ENCODE measurements at places on chromosomes 6 and 20.

DNA sequence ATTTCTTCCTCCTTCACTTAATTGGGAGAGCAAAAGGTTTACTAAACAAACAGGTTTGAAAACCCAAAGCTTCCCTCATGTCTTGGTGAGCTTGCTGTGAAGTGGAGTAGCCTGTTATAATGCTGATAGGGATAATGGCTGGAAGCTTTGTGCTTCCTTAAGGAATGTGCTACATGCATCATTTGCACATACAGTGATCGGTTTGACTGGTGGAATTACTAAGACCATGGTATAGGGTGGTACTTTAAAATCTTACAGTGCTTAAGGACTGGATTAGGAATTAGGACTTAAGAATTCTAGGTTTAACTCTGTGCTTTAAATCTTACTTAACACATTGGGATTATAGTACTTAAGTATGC is 75.7 kb downstream of the ARID1B start:
- DNase-seq: no peak

- no peak for DNase-seq
Observed at GRCh38 chr6:106005954-106006353, 80.2 kb upstream of the PRDM1 start.

- no peak for DNase-seq
Observed at GRCh38 chr6:168638468-168639271, 197.7 kb downstream of the SMOC2 start.

DNA sequence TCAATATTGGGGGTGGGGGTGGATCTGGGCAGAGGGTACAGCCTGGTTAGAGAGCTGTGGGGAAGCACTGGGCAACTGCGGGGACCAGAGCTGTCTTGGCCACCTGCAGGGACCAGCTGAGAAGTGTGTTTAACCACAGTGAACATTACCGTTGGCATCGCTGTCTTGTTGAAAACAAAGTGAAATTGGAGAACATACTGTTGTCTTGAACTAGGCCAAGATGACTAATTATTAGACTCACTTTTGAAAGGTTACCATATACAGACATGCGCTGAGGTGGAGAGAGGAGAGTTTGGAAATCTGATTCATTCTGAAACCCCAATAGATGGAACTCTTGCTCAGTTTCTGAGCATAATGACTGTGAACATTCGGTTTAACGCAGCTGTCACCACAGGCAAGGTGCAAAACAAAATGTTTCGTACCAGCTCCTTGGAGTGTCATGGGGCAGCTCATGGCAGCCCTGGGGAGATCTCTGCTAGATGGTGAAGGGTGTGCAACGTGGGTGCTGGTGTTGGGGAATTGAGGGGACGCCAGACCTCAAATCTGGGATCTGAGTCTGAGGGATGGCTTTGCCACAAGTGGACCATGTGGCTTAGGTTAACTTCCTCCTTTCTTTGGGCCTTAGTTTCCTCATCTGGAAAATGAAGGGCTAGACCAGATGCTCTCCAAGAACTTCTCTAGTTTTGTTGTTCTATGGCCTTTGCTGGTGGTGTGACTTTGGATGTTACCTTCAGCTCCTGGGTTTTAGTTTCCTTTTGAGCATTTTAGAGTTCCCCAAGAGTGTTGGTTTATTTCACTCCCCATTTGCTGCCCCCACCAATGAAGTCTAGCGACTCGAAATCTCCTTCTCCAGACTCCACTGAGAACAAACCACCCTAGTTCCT is 24.6 kb upstream of the GTSF1L start:
- peak; percentile 98 for DNase-seq

GRCh38 chr6:11197175-11197536 is 35.3 kb downstream of the NEDD9 start:
- DNase-seq: peak; percentile 67

DNA sequence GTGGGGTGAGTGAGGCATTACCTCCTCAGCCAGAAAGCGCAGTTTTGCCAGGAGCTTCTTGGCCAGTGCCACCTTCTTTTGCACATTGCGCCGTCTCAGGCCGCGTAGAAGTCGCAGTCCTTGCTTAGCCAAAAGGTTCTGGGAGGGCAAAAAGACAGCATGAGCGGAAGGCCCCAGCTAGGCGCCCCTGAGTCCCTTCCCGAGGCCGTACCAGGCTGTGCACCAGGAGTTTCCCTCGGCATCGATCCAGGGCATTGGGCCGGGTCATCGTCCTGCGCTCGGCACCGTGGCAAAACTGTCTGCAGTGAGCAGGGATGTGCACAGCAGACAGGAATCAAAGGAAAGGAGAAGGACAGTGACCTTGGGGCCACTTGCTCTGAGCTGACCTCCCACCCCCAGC is 20.2 kb upstream of the SPAG4 start:
- no peak for DNase-seq

DNA sequence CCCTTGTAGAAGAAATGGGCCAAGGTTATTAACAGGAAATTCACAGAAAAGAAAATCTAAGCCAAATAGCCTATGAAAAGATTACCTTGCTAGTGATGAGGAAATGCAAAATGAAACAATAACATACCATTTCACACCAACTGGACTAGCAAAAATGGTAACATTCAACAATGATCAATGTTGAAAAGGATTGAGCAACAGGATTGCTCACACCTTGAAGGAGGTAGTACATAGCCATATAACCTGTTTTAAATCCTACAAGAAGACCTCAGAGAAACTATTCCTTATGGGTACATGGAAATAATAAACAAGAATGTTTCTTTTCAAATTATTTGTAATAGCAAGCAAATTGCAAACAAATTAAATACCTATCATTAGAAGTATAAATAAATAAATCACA is 107.4 kb downstream of the BFSP1 start:
- no peak for DNase-seq

- DNase-seq: no peak
Observed at GRCh38 chr6:118993803-118994251, 58.9 kb upstream of the MCM9 start.

GRCh38 chr20:32792316-32792715 is 27.4 kb upstream of the MAPRE1 start:
- DNase-seq: no peak

- DNase-seq: peak; percentile 86
Observed at GRCh38 chr6:32087574-32088486, 21.3 kb downstream of the TNXB start.

- DNase-seq: no peak
Observed at GRCh38 chr6:52305948-52306767, 21.6 kb upstream of the MCM3 start.

GRCh38 chr6:133977983-133978895 is 25.2 kb downstream of the TBPL1 start:
- peak; percentile 81 for DNase-seq

- DNase-seq: no peak
Observed at GRCh38 chr20:13296070-13296469, 75.0 kb downstream of the ISM1 start.

DNA sequence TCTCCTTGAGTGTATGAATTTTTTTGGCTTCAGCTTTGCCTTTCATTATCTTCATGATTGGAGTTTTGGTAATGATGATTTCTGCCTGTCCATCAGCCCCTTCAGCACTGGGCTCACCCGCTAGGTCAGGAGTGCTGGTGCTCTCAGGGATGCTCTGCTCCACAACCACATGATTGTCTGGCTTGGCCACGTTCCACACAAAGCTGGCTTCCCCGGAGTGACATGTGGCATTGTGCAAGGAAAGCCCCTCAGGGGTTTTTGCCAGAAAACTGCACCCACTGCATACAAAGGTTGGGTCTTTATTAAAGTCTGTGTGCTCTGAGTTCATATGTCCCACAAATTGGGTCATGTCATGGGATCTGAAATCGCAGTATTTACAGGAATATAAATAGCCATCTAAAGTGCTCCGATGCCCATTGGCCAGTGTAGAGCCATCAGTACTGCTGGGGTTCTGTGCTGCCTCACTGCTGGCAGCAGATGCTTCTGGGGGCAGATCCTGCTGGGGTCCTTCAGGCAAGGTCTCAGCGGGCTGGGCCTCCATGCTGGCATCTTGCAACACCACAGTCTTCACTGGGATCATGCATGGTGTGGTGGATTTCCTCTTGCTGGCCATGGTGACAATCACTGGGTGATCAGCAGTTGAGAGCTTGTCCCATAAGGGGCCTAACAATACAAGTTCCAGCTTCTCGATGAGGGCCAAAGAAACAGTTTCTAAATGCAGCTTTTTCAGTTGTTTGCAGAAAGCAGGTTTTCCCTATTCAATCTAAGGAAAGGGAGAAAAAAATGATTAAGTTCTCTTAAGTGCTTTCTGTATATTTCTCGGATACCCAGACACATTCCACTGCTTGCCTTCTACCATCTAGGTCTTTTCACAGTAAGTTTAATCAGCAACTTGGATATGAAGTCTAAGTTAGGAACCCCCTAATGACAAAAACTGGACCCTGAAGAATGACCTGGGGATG is 67.2 kb downstream of the PLCG1 start:
- DNase-seq: no peak

DNA sequence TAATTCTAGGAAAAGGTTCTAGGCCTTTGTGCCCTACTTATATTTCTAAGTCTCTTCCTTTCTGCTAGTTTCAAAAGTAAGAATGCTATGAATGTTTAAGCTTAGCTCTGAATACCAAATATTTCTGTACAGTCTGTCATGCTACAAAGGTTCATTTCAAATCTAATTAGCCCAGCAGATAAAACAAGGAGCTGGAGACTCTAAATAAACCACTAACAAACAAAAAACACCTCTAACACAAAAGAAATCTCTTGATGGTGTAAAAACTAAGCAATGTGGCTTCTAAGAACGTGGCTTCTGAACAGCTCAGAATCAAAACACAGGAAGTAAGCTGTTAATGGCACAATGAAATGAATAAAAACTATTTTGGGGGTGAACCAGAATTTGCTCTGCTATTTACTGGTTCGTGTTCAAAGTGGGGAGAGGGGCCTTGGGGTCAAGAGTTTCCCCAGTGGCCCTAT is 198.3 kb downstream of the BCAS1 start:
- DNase-seq: peak; percentile 42

GRCh38 chr6:42086046-42087035 is 36.0 kb downstream of the TAF8 start:
- DNase-seq: peak; percentile 38

- no peak for DNase-seq
Observed at GRCh38 chr20:39850821-39851330, 838.2 kb downstream of the MAFB start.

- no peak for DNase-seq
Observed at GRCh38 chr6:3405679-3406078, 51.2 kb downstream of the SLC22A23 start.

DNA sequence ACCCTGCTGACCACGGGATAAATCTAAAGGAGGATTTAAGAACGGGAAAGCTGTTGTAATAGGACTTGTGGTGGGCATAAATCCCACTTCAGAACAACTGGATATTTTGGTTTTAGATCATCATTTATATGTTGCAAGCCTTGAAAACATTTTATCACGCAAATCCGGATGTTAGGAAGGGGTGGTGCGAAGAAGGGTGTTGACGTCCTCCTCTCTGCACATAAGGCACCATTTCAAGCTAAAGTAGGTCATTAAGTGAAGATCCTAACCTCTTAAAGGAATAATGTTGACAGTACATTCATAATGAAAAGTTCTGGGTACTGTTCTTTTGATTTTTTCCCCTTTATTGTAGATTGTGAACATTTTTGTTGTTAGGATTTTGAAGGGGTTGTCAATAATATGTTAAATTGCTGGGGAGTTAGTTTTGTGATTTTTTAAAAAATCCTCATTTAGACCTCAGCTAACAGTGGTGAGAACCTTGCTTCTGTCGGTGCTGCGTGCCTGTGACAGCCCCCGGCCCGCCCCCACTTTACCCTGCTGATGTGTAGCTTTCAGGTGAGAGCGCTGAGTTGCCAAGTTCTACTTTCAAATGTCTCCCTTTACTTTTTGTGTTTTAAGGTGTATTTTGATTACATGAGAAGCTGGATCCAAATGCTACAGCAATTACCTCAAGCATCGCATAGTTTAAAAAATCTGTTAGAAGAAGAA is 88.8 kb downstream of the MAP3K4 start:
- no peak for DNase-seq

- DNase-seq: peak; percentile 82
Observed at GRCh38 chr20:48725555-48725991, 102.2 kb downstream of the PREX1 start.

DNA sequence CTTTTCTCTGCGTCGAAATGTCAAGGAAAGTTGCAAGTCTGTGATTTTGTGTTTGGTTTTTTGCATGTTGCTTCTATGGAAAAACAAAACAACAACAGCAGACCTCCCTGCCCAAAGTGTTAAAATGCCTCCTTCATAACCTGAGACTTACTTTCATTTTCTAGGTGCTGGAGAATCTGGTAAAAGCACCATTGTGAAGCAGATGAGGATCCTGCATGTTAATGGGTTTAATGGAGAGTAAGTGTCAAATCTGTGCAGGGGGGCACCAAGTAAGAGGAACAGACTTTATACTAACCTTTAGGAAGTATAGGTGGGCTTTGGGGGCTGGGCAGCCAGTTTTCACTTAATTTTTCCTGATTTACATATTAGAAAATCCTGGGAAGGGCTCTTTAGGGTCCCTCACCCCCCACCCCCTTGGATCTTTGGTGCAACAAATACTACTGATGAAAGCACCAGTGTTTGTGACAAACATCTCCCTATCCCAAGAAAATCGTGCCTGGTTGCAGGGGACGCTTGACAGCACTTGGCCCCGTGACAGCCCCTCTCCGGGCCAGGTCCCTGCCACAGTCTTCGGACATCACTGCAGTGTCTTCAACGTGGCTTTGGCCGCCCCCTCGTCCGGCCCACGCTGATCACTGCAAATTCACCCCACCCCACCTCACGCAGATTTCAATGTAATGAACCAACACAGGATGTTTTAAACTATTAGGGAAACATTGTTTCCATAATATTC is 43.1 kb downstream of the GNAS start:
- DNase-seq: no peak

DNA sequence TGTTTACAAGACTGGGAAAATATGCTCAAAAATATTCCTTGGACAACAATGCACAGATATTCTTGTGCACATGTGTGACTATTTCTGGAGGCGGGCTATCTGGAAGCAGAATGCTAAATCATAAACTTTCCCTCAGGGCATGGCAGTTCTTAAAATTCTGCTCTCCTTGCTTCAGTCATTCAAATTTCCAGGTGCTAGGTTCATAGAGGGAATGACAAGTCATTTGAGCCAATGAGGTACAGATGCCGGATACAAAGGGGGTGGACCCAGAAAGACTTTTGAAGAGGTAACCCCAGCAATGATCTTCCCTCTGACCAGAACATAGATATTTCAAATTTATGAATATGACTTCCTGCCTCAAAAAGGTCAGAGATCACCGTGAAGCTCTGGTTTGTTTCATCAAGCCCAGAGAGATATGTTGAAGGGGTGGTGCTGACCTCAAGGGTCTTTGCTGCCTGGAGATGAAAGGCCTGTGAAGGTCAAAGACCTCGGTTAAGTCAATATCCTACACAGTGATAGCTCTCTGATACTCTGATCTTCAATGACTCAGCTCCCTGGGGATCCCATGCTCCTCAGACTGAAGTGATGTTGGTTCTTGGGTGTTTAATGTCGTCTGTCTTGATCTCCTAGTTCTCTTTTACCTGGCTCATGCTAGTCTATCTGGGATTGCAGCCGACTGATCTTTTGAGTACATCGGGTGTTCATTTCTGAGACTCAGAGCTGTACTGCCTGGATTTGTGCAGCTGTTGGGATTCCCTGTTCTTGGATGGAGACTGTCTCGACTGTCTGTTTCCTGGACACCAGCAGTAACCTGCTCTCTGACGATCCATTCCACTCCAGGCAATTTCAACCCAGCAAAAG is 47.5 kb upstream of the TSHZ2 start:
- DNase-seq: no peak
